Pancreas (tissue), 10 donors: ENCODE measurements at places on chromosomes 7 and 10.

- DNase-seq = no peak
Observed at GRCh38 chr7:19919261-19920095, 146.1 kb upstream of the TMEM196 start.

GRCh38 chr7:150736864-150737263, 354 bp upstream of the GIMAP5 start:
- DNase-seq = no peak

- DNase-seq = no peak
Observed at GRCh38 chr7:83819911-83820310, 171.0 kb upstream of the SEMA3E start.

DNA sequence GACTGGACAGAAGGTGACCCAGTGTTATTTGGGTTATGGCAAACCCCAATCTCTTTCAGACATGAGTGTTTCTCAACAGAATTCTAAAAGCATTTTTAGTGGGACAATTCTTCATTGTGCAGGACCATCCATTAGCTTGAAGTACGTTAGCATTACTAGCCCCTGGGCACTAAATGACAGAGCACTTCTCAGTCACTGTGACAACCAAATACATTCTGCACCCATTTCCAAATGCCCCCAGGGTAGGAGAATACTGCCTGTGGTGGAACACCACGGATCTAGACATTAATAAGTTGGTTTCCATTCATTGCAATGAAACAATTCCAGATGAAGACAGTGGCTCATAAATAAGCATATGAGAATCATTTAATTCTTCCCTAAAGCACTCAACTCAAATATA, 102.4 kb upstream of the FRMD4A start:
- no peak for DNase-seq

DNA sequence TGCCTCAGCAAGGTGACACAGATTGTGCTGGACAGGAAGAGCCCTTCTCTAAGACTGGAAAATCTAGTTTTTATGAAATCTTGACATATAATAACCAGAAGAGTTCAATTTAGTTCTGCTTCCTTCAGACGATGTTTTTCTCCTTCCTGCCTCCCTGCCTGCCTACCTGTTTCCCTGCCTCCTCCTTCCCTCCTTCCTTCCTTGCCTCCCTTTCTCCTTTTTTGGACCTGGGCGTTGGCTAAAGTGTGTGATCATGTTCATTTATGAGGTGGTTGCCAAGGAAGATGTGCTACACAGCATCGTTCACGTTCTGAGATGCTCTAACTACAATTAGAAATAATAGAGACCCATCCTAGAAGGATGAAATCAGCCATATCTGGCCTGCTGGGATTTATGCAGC, 224.6 kb downstream of the PHTF2 start:
- no peak for DNase-seq

- DNase-seq = no peak
Observed at GRCh38 chr7:1174002-1174401, 14.0 kb upstream of the ZFAND2A start.

- DNase-seq = no peak
Observed at GRCh38 chr7:80967917-80968297, 49.1 kb upstream of the SEMA3C start.

DNA sequence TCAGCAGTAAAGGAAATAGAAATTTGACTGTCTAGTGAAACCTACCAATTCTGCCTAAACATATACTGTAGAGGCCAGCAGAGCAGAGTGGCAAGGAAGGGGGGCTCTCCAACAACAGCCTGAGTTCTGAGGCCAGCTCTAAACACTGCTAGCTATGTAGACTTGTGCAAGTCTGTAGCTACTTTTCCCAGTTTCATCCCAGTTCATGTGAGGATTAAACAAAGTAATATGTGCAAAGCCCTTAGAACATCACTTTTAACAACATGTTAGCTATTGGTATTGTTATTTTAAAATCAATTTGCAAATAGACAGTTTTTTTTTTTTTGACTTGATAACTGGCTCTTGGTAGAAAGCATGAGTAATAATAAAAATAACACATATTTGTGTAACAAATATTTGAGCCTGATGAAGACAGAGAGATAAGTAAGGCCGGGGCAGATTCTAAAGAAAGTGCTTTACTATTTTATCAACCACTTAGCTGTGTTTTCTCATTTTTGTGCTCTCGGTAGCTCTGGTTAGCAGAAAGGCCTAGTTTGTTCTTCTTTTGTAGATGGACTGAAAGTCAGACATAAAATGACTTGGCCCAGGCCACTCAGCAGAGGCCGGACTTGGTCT, 9.3 kb downstream of the CHST12 start:
- DNase-seq = no peak

DNA sequence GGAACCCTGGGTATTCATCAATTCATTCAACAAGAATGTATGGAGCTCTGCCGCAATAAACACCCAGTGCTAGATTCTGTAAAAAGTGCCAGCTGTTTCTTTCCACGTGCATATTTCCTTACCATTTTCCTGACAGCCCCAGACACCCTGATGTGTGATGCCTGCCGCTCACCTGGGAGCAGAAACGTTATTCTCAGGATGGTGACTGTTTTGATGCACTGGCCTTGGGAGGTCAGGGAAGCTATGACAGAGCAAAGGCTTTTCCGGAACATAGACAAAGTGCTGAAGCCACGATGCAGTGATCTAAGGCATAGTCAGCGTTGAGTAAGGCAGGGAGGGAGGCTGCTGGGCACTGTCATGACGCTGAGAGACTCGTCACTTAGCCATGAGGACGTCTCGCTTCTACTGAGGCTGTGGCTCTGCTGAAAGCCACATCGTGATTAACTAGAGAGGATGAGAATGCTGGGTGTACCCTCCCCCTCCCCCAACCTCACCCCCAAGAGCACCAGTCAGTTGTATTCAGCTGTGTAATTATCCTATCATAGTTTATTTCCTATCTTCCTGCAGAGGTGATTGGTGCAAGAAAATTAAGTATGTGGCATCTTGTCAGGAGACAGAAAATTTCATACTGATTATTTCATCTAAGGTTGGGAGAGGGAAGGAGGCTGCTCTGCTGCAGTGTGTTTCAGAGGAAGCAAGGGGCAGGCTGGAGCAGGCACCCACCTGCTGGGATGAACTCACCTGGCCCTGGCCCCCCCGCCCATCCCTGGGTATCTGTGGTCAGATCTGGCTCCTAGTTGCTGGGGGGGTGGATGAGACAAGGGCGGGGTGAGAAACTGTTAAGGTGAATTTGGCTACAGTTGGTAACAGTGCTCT, 48.8 kb upstream of the SMNDC1 start:
- DNase-seq = no peak

- no peak for DNase-seq
Observed at GRCh38 chr7:24038993-24039392, 245.0 kb upstream of the NPY start.

- no peak for DNase-seq
Observed at GRCh38 chr10:96747734-96748550, 27.6 kb upstream of the PIK3AP1 start.

DNA sequence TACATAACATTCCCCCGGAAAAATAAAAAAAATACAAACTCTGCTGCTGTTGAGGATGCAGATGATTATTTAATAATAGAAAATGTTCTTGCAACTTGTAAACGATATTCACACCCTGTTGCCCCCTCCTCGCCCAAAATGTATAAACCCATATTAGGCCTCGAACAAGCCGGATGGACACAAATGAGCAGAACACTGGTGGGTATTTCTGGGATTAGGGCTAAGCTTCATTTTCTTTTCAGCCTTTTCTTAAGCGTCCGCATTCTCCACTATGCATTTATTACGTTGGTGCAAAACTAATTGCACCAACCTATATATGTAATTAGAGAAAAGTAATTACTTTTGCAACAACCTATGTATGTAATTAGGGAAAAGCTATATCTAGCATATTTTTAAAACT, 349 bp upstream of the GNG11 start:
- DNase-seq = no peak

GRCh38 chr10:61904733-61905725, 3.5 kb downstream of the ARID5B start:
- DNase-seq = no peak

DNA sequence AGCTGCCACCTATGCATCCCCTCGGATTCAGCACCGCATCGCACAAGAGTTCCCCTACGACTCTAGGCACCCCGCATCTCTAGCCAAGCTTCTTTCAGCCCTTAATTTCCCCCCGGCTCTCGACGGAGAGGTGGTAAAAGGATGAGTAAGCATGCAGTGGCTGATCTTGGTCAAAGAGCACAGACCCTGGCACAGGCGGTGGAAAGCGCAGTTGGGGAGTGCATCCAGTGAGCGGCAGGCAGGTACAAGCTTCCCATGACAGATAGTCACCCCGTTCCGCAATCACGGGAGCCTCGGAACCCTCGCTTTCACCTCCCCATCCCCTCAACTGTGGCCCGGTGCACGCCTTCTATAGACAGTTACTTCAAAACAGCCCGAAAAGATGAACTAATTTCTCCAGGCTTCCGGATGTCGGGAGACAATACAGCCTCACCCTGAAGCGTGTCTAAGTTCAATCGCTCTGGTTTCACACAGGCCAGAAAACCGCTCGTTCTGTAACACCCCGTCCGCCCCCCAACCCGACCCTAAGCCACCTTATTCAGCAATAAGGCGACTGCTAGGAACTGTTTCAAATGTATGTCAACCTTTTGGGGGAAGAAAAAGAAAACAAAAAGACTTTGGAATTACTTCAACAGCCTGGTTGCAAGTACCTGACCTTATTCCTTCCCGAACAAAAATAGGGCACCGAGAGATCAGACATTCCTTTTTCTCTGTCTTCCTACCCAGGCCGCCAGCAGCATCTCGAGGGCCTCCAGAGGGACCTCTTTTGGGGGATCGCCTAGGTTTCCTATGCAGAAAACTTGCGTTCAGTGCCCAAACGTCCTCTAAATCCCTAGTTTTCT, 1.4 kb downstream of the RHEB start:
- DNase-seq = peak; percentile 69

GRCh38 chr10:29141761-29142160, 147.1 kb upstream of the LYZL1 start:
- DNase-seq = no peak
